ENCODE measurements at places on chromosomes 16 and 17. TPM values are rescaled to one million over a fixed set of nuclear protein-coding genes. Genes with fewer than 3 reads are reported as not detected.

DNA sequence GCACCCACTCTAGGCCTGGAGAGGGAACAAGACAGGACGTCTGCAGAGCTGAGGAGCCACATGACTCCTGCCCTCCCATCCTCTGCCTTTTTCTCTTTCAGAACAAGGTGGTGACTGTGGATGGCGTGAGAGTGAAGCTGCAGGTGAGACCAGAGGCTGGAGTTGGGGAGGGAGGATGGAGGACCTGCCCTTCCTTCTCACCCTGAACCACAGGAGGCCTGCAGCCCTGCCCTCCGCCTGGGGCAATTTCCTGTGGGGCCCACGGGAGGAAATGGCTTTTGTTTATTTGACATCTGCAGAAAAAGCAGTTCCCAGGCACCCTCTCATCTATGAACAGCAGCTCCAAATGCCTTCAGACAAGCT lies 5.1 kb downstream of the RAB37 start:
- H3K27me3 ChIP-seq, result no peaks in the 10 kb centered on the region
- H3K27ac ChIP-seq, result peak overlapping the region; percentile 80
- H3K4me3 ChIP-seq, result no peak overlapping the region
- peak; percentile 69 for DNase-seq

DNA sequence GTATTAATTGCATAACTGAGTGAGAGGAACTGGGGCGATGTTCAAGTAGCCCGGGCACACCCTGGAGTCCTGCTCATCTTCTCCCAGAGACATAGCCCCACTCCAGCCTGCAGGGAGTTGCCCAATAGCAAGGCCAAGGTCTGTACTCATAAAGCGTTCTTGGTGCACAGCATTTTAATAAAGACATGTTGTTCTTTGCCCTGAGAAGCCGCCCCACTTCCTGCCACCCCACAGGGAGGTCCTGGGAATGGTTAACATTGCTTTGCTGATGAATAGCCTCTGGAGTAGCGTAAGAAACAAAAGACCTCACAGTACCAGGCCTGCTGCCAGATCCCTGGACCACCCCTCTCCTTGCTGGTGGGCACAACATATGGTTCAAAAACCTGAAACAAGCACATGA lies 21.6 kb upstream of the CDH1 start:
- H3K27ac ChIP-seq, result no peak overlapping the region
- no peak for DNase-seq
- H3K36me3 ChIP-seq, result no peaks in the 10 kb centered on the region
- H3K27me3 ChIP-seq, result no peaks in the 10 kb centered on the region
- no peak overlapping the region for H3K4me3 ChIP-seq

Gene SPNS2
- total RNA-seq, result 0.56 TPM

DNA sequence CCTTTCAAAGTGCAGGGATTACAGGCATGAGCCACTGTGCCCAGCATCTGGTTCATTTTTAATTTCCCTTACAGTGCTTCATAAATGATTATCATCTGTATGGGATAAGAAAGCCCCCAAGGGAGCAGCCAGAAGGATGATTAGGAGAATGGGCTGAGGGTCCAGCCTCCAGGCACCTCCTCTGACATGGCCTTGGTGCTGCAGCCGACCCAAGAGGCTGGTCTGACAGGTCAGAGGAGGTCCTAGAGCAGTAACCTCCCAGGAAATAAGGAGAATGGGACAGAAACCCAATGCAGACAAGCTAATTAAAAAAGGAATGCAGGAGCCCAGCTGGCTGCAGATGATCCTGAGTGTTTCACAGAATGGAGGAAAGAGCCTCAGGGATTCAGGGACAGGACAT lies 29.0 kb downstream of the MRC2 start:
- no peak overlapping the region for H3K27ac ChIP-seq
- DNase-seq, result no peak
- no peak overlapping the region for H3K4me3 ChIP-seq

- no peak overlapping the region for H3K27ac ChIP-seq
- H3K4me1 ChIP-seq, result no peaks in the 10 kb centered on the region
- DNase-seq, result no peak
- no peaks in the 10 kb centered on the region for H3K36me3 ChIP-seq
- no peak overlapping the region for H3K4me3 ChIP-seq
These were observed 6.0 kb upstream of the PDK2 start for GRCh38 chr17:50088952-50089825.

GRCh38 chr16:75193730-75194444 lies 13.1 kb downstream of the CTRB2 start:
- H3K4me1 ChIP-seq, result no peaks in the 10 kb centered on the region
- H3K36me3 ChIP-seq, result no peaks in the 10 kb centered on the region
- no peak for DNase-seq
- H3K27me3 ChIP-seq, result peaks cover 4% of the 10 kb centered on the region
- no peak overlapping the region for H3K4me3 ChIP-seq
- no peak overlapping the region for H3K27ac ChIP-seq

Gene C16orf92
- not detected for total RNA-seq

- H3K27ac ChIP-seq, result no peak overlapping the region
- no peaks in the 10 kb centered on the region for H3K27me3 ChIP-seq
- H3K36me3 ChIP-seq, result no peaks in the 10 kb centered on the region
These were observed 67.5 kb downstream of the SHISA6 start for GRCh38 chr17:11308531-11308930.

DNA sequence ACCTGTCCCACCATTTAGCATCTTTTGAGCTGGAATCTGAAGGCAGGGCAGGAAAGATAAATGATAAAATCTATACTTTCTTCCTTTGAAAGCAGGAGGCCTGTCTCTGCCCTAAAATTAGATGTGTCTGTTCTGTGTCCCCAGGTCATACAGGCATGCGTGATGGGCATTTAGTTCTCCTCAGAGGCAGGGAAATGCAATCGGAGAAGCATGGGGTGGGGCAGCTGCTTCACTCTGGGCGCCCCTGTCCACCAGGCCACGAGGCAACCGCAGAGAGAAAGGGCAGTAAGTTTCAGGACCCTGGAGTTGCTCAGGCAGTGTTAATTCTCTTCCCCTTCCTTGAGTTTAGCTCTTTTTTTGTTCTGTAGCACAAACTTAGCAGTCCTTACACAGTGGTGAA lies 25.1 kb downstream of the CLUAP1 start:
- no peaks in the 10 kb centered on the region for H3K36me3 ChIP-seq
- DNase-seq, result no peak
- H3K4me3 ChIP-seq, result no peak overlapping the region

GRCh38 chr16:11416228-11417001 lies 71.2 kb downstream of the RMI2 start:
- H3K4me1 ChIP-seq, result no peaks in the 10 kb centered on the region
- H3K27ac ChIP-seq, result no peak overlapping the region
- no peaks in the 10 kb centered on the region for H3K36me3 ChIP-seq
- no peak overlapping the region for H3K4me3 ChIP-seq
- H3K27me3 ChIP-seq, result no peaks in the 10 kb centered on the region
- no peak for DNase-seq

DNA sequence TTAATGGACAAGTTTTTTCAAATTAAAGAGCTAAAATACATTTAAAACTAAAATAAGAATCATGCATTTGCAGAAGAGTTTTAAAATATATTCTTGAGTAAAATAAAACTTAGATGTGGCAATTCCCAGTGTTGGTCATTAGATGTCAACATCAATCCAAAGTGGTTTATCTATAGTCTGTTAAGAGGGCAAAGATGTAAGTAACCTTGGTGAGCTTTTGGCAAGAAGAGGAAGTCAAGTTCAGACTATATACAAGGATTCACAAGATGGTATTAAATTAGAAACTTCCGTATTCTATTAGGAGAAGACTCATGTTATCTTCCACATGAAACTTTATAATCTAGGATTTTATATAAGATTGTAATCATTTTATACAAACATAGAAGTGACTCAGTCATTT lies 73.1 kb downstream of the CEP95 start:
- H3K4me1 ChIP-seq, result no peaks in the 10 kb centered on the region
- DNase-seq, result no peak
- peaks cover 2% of the 10 kb centered on the region for H3K36me3 ChIP-seq

DNA sequence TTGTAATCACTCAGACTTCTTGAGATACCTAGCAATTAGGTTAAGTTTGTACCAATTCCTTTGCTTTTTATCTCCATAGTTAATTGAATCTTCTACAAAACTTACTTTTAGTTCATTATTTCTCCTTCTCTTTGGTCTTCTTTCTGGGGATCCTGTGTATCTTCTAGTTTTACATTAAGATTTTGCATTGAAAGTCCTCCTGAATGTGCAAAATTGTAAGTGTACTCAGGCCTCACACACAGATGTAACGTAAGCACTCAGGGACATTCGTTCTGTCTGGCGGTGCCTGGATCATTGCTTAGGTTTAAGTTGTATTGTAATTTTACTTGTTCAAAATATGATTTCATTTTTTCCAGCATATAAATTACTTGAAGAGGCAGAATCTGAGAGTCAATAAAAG lies 222.6 kb upstream of the CPHXL start:
- no peaks in the 10 kb centered on the region for H3K4me1 ChIP-seq
- no peaks in the 10 kb centered on the region for H3K27me3 ChIP-seq
- H3K27ac ChIP-seq, result no peak overlapping the region
- H3K36me3 ChIP-seq, result no peaks in the 10 kb centered on the region
- no peak for DNase-seq
- no peak overlapping the region for H3K4me3 ChIP-seq

- H3K36me3 ChIP-seq, result no peaks in the 10 kb centered on the region
- no peak overlapping the region for H3K27ac ChIP-seq
- no peaks in the 10 kb centered on the region for H3K4me1 ChIP-seq
- no peak overlapping the region for H3K4me3 ChIP-seq
These were observed 211.2 kb downstream of the ABCC12 start for GRCh38 chr16:47944589-47944988.

Gene TEX19
- total RNA-seq, result 0.19 TPM

- no peaks in the 10 kb centered on the region for H3K27me3 ChIP-seq
- H3K4me3 ChIP-seq, result no peak overlapping the region
- H3K36me3 ChIP-seq, result no peaks in the 10 kb centered on the region
- DNase-seq, result no peak
These were observed 108.9 kb downstream of the TANGO6 start for GRCh38 chr16:68951991-68952877.

All from GM12878 (cell line).